Stimulated activated CD4-positive, alpha-beta T cell treated with anti-CD3 and anti-CD28 coated beads, Interleukin-1b, Interleukin-23, amount 100 ng/mL, for 24 hours (primary cell): ENCODE measurements at places on chromosomes 3 and 15.

DNA sequence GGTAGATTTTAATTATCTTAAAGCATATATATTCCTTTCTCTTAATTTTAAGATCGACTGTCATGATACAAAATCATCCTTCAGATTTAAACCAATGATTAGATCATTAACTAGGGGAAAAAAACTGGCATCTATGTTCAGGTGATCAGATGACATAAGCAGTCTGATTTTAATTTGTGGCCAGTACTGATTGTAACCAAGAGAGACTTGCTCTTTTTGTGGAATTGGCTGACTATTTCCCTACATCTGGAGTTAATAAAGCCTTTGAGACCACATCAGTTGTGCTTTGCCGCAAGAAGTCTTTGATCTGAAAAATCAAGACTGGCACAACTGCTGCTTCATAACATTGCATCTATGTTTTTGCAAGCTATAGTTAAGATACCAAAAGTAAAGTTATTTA lies 148.4 kb upstream of the CGNL1 start:
- no peak for DNase-seq

DNA sequence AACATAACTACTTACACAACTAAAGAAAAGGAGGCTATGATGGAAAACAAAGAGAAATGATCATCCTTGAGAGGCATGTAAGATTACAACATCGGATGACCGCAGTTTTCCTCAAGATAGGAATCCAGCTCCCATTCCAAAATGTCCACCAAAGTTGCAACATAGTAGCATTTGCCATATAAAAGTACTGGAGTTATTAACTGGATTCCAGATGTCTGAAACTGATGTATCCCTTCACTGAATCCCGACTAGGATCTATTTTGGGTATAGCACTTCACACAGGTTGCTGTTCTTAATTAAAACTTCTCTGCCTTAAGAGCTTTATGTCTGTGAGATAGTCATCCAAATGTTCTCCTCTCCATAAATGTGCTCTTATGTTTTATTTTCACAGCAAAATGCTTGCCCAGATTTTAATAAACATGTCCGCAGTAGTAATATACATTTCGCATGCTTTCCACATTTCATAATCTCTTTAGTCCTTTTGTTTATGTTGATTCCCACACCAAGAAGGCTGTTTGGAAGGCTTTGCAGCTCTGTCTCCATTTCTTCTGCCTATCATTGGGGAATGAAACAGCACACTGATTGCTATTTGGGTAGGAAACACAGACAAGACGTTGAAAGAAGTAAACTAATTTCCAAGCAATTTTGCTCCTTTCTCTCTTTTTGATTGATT lies 716.5 kb upstream of the CFAP20DC start:
- DNase-seq: no peak

DNA sequence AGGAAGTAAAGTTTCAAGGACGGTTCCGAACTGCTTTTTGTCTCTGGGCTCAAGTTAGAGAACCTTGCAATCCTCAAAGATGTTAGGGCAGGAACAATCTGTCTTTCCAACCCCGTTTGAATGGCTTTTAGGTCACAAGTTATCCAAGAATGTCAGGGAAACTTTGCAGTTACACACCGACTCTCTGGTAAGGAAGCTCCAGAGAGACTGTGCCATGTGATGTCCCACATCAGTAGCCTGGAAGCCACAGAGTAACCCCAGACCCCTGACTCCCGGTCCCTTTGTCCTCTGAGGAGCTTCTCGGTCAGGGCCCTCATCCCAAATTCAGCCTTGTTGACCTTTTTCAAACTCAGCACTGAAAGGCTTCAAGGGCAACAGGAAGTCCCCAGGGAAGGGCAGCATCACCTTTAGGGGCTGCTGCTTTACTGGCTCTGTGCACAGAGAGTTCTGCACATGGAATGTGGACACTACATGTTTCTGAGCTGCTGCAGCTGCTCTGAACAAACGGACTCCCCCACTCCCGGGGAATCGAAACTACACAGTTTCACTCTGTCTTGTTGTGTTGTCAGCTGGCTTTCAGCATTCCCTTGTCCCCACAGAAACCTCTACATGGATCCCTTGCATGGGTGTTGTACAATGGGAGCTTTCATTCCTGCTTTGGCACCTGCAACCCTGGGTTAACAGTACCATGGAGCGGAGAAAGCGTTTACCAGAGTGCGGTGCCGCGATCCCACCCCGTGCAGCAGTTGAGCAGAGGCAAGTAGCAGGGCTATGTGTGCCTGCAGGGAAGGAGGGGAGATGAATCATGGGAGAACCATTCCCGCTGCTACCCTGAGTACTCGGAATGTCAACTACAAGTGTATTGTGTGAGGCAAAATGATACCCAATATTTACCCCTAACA lies 408.2 kb upstream of the THBS1 start:
- DNase-seq: no peak

GRCh38 chr3:127419641-127420553 lies 132.1 kb upstream of the PRR20G start:
- DNase-seq: no peak

- DNase-seq: no peak
Observed at GRCh38 chr15:73139041-73139743, 86.9 kb downstream of the NEO1 start.

- no peak for DNase-seq
Observed at GRCh38 chr3:50299929-50300680, 900 bp upstream of the HYAL3 start.

DNA sequence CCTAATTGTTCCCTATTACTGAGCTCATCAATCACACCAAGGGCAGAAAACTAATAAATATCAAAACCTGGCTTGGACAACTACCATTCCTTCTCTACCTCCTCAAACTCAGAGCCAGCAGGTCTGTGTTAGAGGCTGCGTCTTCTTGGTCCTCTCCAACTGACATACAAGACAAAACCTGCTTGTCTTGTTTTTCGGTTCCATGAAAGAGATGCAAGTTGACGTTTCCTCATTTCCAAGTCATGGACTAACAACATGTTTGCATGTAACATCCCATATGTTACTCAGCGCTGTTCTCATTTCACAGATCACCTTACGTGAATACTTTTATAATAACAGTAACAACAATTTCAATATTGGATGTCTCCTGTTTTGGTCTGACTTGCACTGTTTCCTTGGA lies 110.9 kb downstream of the LMLN start:
- DNase-seq: no peak

DNA sequence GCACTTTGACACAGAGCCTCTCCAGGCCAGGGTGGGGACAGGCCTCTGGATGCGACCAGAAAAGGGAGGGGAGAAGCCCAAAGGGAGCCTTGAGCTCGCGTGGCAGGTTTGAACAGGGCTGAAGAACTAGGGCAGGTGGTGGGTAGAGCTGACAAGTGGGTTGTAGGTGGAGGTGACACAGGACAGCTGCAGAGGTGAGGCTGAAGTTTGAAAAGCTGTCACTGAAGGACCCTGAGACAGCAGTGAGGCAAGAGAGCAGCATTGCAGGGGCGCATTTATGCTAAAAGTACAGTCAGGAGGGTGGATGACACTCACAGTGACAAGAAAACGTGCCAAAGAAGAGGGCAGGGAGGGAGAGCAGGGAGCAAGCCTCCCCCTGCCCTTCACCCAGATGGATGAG lies 21.8 kb upstream of the EPB42 start:
- DNase-seq: no peak

- DNase-seq: no peak
Observed at GRCh38 chr3:78221796-78222195, 1181.9 kb downstream of the ROBO2 start.

GRCh38 chr15:37099319-37100108 lies 835 bp downstream of the MEIS2 start:
- no peak for DNase-seq

- DNase-seq: no peak
Observed at GRCh38 chr15:78880242-78880533, 7.5 kb downstream of the MORF4L1 start.

DNA sequence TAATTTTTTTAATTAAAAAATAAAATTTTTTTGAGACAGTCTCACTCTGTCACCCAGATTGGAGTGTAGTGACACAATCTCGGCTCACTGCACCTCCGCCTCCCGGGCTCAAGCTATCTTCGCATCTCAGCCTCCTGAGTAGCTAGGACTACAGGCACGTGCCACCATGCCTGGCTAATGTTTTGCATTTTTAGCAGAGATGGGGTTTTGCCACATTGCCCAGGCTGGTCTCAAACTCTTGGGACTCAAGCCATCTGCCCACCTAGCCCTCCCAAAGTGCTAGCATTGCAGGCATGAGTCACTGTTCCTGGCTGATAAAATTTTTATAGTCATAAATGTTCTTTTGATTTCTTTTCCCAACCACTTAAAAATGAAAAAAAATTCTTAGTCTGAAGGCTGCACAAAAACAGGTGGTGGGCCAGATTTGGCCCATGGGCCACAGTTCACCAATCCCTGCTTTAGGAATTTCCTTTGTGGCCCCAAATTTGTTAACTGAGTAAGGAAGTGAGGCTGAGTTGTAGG lies 9.2 kb downstream of the UBA5 start:
- no peak for DNase-seq

GRCh38 chr3:100496711-100497261 lies 4.4 kb downstream of the TMEM45A start:
- DNase-seq: no peak
